ENCODE measurements at places on chromosomes 7 and 10.

DNA sequence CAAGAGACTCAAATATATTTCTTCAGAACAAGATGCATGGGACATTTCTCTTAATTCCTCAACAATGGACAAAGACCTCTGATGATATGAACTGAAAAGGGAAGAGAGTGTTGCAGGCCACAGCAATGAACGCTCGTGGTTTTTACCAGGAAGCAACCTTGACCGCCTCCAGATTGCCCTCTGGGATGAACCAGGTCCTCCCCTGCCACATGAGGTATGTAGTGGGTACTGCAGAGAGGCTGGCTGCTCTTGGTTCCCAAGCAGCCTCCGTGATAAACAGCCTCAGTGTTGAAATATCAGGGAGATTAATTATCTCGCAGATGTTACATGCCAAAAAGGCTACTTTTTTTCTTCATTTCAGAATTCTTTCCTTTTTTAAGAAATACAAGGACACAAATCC is 338.8 kb downstream of the ELMO1 start:
- no peak for DNase-seq

GRCh38 chr7:115128154-115128553 is 206.3 kb downstream of the MDFIC start:
- no peak for DNase-seq

- no peak for DNase-seq
Observed at GRCh38 chr7:158655931-158656441, 48.6 kb downstream of the NCAPG2 start.

GRCh38 chr10:109934958-109935793 is 11.9 kb upstream of the XPNPEP1 start:
- no peak for DNase-seq

DNA sequence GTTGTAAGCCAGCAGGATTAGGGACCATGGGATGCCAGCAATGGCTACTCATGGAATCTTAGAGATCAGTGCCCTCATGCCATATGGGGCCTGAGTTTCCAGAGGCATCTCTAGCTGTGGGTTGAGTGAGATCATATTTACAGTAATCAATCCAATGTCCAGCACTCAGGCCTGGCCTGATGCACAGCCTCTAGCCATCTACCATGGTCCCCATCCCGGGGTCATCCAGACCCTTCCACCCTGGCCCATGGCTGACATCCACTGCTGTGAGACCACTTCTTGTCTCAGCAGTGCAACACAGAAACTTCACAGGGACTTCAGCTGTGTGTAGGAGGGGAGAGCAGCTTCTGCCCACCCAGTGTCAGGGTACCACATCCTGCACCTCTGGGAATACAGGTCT is 6.5 kb upstream of the ADCY1 start:
- DNase-seq: no peak

DNA sequence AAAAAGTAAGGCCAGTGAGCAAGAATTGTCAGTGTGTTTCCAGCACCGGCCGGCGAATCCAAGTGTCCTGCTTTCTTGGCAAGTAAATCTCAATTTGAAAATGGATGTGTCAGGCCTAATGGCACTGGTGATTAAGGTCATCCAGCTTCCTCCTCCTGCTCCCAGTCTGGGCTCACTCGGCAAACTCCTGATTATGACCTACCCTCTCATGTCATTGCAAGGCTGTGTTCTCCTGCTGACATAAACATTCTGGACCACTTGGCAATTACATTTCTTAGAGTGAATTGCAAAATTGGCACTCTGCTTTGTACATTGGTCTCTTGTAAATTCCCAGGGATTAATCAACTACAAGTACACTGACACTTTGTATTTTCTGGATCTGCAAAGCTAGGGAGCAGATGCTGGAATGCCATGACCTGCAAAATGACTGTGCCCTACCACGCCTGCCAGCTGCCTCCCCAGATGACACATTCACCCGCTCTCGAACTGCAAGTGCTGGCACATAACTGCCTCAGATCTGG is 473.8 kb downstream of the KIF20B start:
- DNase-seq: no peak

DNA sequence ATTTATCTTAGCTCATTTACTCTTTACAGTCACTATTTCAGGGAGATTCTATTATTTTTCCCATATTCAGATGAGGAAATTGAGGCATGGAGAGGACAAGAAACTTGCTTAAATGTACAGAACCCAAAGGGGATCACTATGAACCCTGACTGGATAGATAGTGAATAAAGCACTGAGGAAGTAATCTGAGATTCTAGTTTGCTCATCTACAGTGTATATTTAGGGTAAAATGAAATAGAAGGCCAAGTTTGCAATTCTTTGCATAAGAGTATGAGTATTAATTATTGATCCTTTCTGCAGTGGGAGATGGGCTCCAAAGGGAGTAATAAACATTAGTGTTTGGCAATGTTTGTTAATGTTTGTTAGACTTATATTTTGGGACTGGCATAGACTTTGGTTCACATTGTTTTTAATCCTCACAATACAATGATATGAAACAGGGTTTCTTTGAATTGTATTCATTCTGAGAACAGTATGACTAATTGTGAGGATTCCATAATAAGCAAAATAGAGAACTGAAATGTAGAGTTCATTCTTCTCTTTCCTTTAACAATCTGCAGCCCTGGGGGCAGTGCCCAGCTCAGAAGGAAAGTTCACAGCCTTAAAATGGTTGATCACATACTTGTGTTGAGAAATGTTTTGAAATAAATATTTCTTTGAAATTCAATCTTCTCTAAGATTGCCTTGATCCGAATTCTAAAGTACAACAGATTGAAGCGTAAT is 131.0 kb upstream of the ZNF804B start:
- DNase-seq: no peak

DNA sequence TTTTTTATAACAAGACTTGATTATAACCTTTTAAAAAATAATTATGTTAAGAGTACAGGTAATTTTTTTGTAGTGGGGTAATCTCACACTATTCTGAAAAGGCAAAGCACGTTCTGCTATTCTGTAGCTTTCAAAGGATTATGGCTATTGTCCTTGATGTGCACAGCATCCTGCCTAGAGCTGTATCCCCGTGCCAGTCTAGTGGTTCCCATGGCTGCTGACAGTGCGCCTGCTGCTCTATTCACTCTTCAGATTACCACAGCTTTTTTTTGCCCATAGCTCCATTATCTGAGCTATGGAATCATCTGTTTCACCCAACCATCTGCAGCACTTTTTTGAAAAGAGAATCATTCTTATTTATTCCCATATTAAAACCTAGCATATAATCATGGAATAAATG is 723.4 kb downstream of the PHTF2 start:
- DNase-seq: no peak

- no peak for DNase-seq
Observed at GRCh38 chr10:71719464-71720201, at the start of gene C10orf105. Gene C10orf105, minus strand, starts transcription at chr10:71719778. Its CDS starts 3,441 bp downstream, at chr10:71716337.

GRCh38 chr10:119701861-119702260 is 24.0 kb upstream of the INPP5F start:
- no peak for DNase-seq

- no peak for DNase-seq
Observed at GRCh38 chr7:64359543-64359942, 45.8 kb downstream of the ZNF736 start.

DNA sequence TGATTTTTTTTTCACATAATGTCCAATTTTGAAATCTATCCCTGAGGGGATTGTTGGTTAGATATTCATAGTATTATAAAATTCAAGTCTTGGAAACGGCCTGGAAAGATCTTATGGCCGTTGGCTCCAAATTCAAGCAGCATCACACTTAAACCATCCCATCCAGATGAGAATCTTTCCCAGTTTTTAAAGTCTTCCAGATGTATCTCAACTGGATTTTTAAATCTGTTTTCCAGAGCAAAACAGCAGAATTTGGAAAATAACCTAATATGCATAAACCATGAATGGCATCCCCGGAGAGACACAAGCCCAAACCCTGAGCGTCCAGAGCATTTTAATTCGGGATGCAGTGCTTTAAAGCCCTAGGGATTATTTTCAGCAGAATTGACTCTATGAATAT is 208.2 kb upstream of the PRKCQ start:
- DNase-seq: no peak

- DNase-seq: no peak
Observed at GRCh38 chr10:79932307-79932706, 16.6 kb downstream of the SFTPD start.

GRCh38 chr7:154746571-154747360 is 256.2 kb downstream of the PAXIP1 start:
- no peak for DNase-seq

- DNase-seq: no peak
Observed at GRCh38 chr7:148211740-148212151, 378.8 kb upstream of the C7orf33 start.

GRCh38 chr10:110337906-110338305 is 33.2 kb upstream of the SMNDC1 start:
- no peak for DNase-seq
